ENCODE measurements at places on chromosomes 5 and 9.
A peak's percentile ranks its signal among the peaks of the same experiment; 100 is the strongest.

GRCh38 chr9:99472916-99473245, 250.8 kb downstream of the SEC61B start:
- no peaks in the 10 kb centered on the region for H3K27me3 ChIP-seq
- H3K36me3 ChIP-seq = no peaks in the 10 kb centered on the region
- no peaks in the 10 kb centered on the region for H3K4me1 ChIP-seq
- DNase-seq = no peak
- no peak overlapping the region for H3K27ac ChIP-seq

DNA sequence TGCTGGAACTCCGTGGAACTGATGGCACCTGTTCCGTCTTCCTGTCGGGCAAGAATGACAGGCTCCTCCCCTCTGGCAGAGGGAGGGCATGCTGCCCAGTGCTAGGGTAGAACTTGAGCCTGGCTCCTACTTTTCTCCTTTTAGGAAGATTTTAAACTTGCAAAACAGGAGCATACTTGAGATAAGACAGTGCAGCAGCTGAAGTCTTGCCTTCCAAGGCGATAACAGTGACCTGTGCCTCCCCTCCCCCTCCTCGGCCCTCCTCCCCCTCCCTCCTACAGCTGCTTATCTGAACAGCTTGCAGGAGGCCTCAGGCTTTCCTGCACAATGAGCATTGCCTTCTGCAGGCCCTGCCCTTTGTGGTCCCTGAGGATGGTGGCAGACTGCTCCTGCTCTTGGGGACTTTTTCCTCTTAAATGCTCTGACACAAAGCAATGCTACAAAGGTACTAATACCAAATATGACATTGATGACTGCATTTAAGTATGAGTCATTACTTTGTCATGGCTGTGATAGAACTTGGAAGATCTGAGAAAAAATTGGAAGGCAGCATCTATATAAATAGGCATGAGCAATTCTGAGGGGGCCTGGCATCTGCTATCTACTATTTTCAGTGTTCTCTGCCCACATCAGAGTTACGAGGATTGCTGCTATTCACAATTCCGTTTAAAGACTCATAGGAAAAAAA, 2.0 kb downstream of the GADD45G start:
- no peak for DNase-seq
- peak overlapping the region; percentile 93 for H3K27ac ChIP-seq
- no peaks in the 10 kb centered on the region for H3K27me3 ChIP-seq

DNA sequence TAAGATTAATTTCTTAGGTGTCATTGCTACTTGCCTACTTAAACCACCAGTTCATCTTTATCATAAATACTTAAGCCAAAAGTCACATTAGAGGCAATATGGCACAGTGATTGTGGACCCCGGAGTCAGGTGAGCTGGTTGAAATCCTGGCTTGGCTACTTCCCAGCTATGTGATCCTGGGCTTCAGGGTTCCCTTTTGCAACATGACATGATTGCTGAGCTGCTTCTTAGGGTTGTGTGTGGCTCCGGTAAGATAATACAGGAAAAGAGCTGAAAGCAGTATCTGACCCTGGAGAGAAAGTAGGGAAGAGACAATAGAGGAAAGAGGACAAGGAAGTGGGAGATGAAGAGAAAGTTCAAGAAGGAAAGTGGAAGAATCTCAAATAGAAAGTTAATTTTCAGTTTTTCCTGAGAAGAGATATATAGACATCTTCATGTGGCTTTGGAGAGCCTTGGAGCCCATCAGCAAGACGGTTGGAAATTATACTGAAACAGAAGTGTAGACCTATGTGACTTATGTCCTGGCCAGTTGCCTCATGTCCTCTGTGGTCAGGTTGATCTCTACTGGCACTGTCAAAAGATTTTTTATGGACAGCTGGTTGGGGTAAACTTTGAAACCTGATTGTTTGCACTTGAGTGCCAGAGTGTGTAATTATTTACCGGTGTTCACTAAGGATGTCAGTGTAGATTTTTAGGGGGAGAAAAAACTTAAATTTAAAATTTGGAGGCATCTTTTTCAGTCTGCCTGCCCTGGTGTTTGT, 93.2 kb downstream of the GHR start:
- no peak for DNase-seq
- H3K4me1 ChIP-seq = peaks cover 22% of the 10 kb centered on the region
- no peak overlapping the region for H3K4me3 ChIP-seq
- no peak overlapping the region for H3K27ac ChIP-seq
- no peaks in the 10 kb centered on the region for H3K36me3 ChIP-seq
- no peaks in the 10 kb centered on the region for H3K27me3 ChIP-seq

GRCh38 chr5:32109236-32109635, 64.9 kb downstream of the GOLPH3 start:
- H3K27me3 ChIP-seq = no peaks in the 10 kb centered on the region
- H3K4me1 ChIP-seq = no peaks in the 10 kb centered on the region
- H3K36me3 ChIP-seq = no peaks in the 10 kb centered on the region
- no peak for DNase-seq
- H3K27ac ChIP-seq = no peak overlapping the region

GRCh38 chr5:150394912-150395687, 17.6 kb downstream of the CD74 start:
- no peak overlapping the region for H3K4me3 ChIP-seq
- no peak overlapping the region for H3K27ac ChIP-seq
- no peaks in the 10 kb centered on the region for H3K36me3 ChIP-seq
- H3K4me1 ChIP-seq = no peaks in the 10 kb centered on the region
- H3K27me3 ChIP-seq = no peaks in the 10 kb centered on the region
- DNase-seq = no peak

GRCh38 chr5:25393256-25393655, 748.5 kb upstream of the CDH10 start:
- no peak overlapping the region for H3K4me3 ChIP-seq
- no peak overlapping the region for H3K27ac ChIP-seq
- H3K36me3 ChIP-seq = no peaks in the 10 kb centered on the region
- H3K4me1 ChIP-seq = no peaks in the 10 kb centered on the region
- DNase-seq = no peak

GRCh38 chr5:32449262-32449661, 4.7 kb upstream of the ZFR start:
- peaks cover 8% of the 10 kb centered on the region for H3K4me1 ChIP-seq
- H3K27ac ChIP-seq = no peak overlapping the region
- H3K4me3 ChIP-seq = no peak overlapping the region
- no peaks in the 10 kb centered on the region for H3K27me3 ChIP-seq
- no peaks in the 10 kb centered on the region for H3K36me3 ChIP-seq
- DNase-seq = no peak

- no peak overlapping the region for H3K4me3 ChIP-seq
- DNase-seq = no peak
- no peak overlapping the region for H3K27ac ChIP-seq
These were observed 203.3 kb upstream of the CDH9 start for GRCh38 chr5:27241564-27242257.

- no peak overlapping the region for H3K4me3 ChIP-seq
- DNase-seq = no peak
- no peaks in the 10 kb centered on the region for H3K27me3 ChIP-seq
- no peak overlapping the region for H3K27ac ChIP-seq
- H3K4me1 ChIP-seq = no peaks in the 10 kb centered on the region
- H3K36me3 ChIP-seq = no peaks in the 10 kb centered on the region
These were observed 566.7 kb downstream of the CCDC171 start for GRCh38 chr9:16119261-16120230.

DNA sequence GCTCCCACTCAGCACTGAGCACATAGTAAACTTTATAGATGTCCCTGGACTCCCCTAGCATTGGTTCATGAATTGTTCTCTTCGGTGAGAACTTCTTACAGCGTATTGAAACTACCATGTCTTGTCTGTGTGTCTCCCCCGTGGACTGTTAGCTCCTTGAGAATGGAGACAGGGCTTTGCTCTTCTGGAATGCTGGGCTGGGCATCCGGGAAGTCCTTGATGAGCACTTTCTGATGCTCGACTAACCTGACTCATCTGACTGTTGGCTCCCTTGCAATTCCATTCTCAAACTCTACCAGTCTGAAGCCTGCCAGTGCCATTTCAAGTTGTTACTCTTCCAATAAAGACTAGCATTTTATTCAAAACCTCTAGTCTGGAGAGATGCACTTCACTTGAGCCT, 15.0 kb upstream of the PFDN1 start:
- no peaks in the 10 kb centered on the region for H3K36me3 ChIP-seq
- no peak for DNase-seq
- H3K27ac ChIP-seq = no peak overlapping the region
- H3K4me1 ChIP-seq = peaks cover 10% of the 10 kb centered on the region
- H3K4me3 ChIP-seq = no peak overlapping the region

DNA sequence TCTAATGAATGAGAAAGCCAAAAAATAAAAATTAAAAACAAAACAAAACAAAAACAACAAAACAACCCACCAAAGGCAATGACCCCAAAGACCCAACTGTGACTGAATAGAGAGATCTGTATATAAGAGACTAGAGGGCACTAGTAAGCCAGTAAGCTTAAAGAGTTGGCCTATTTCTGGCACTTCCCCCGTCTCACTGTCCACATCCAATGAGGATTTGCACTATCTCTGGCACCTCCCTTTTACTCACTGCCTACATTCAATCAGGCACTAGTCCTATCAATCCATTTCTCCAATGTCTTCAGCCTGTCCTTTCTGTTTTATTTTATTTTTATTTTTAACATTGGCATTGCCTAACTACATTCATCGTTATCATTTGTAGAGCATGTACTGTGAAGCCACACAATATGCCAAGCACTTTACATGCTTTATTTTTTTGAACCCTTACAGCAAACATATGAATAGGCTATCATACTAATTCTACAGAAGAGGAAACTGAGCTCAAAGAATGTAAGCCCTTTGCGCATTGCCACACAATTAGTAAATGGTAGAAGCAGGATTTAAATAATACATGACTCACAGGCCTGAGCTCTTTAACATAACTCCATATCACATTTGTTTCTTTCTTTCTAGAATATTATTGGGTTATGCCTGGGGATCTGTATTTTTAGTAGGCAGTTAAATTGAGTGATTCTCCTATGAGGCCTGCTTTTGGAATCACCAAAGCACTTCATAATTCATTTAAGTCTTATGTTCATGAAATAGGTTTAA, 70.0 kb downstream of the C6 start:
- no peak overlapping the region for H3K4me3 ChIP-seq
- no peak overlapping the region for H3K27ac ChIP-seq
- no peaks in the 10 kb centered on the region for H3K27me3 ChIP-seq
- no peak for DNase-seq

- H3K36me3 ChIP-seq = no peaks in the 10 kb centered on the region
- no peak overlapping the region for H3K27ac ChIP-seq
- no peak overlapping the region for H3K4me3 ChIP-seq
- peaks cover 5% of the 10 kb centered on the region for H3K4me1 ChIP-seq
These were observed 28.7 kb downstream of the DMRT3 start for GRCh38 chr9:1005043-1005667.

- no peak for DNase-seq
- no peaks in the 10 kb centered on the region for H3K4me1 ChIP-seq
- H3K27ac ChIP-seq = no peak overlapping the region
- H3K36me3 ChIP-seq = no peaks in the 10 kb centered on the region
- no peaks in the 10 kb centered on the region for H3K27me3 ChIP-seq
- no peak overlapping the region for H3K4me3 ChIP-seq
These were observed 760.3 kb downstream of the EFNA5 start for GRCh38 chr5:106910486-106910885.

- H3K27me3 ChIP-seq = no peaks in the 10 kb centered on the region
- peak overlapping the region; percentile 90 for H3K27ac ChIP-seq
- H3K36me3 ChIP-seq = no peaks in the 10 kb centered on the region
- DNase-seq = no peak
These were observed 696 bp downstream of the ZFP62 start for GRCh38 chr5:180860273-180860886.

GRCh38 chr9:127081250-127082185, 40.9 kb downstream of the ANGPTL2 start:
- no peaks in the 10 kb centered on the region for H3K36me3 ChIP-seq
- DNase-seq = no peak
- no peak overlapping the region for H3K27ac ChIP-seq
- no peak overlapping the region for H3K4me3 ChIP-seq
- H3K4me1 ChIP-seq = peaks cover 7% of the 10 kb centered on the region

DNA sequence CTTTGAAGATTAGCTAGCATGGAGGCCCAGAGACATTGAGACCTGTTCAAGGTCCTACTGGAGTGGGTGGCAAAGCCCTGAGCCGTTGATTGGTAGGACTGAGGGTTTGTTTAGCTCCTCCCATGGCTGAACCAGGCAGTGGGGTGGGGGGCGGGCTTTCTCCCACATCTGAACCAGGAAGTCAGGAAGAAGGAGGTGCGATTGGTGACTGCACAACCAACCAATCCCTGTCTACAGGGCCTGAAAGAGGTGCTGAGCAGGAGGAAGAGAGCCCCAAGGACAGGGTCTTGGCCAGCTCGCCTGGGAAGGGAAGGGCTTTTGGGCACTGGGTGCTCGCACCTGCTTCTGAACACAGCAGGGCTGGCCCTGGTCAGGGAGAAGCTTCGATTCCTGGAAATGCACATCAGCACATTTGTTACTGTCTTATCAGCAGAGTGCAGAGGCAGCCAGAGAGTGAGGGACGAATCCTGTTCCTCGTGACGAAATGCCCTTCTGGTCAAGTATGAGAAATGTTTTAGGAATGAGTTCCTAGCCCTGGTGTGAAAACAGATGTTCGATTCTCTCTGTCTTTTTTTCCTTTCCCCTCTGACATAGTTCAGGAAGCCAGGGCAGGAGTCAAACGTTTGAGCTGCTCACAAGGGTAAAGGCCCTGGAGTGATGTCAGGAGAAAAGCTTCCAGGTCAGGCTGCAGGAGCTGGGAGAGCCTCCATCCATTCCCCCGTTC, 294.8 kb upstream of the KLF4 start:
- H3K27me3 ChIP-seq = no peaks in the 10 kb centered on the region
- no peaks in the 10 kb centered on the region for H3K36me3 ChIP-seq
- H3K4me1 ChIP-seq = no peaks in the 10 kb centered on the region
- DNase-seq = no peak
- H3K4me3 ChIP-seq = no peak overlapping the region
- no peak overlapping the region for H3K27ac ChIP-seq

- DNase-seq = no peak
- no peak overlapping the region for H3K27ac ChIP-seq
- no peaks in the 10 kb centered on the region for H3K4me1 ChIP-seq
- H3K27me3 ChIP-seq = no peaks in the 10 kb centered on the region
- no peaks in the 10 kb centered on the region for H3K36me3 ChIP-seq
These were observed 63.7 kb upstream of the CCDC112 start for GRCh38 chr5:115360046-115360685.

DNA sequence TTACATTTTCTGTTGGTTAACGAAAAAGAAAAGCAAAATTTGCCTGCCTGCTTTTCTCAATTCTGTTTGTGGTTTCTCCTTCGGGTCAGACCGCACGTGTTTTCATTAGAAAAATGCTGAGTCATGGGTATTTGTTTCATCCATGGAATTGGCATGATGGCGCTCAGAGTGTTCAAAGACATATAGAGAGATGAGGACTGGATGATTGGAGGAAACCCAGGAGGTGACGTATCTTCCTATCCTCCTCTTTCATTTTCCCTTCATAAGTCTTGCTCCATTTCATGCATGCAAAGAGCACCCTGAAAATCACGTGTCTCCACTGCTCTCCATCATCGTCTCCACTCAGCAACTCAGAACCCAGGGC, 353.8 kb upstream of the WWC1 start:
- no peaks in the 10 kb centered on the region for H3K4me1 ChIP-seq
- no peak for DNase-seq
- no peak overlapping the region for H3K27ac ChIP-seq
- H3K36me3 ChIP-seq = no peaks in the 10 kb centered on the region
- no peaks in the 10 kb centered on the region for H3K27me3 ChIP-seq

GRCh38 chr9:18368206-18368605, 105.7 kb upstream of the ADAMTSL1 start:
- no peak overlapping the region for H3K4me3 ChIP-seq
- H3K27me3 ChIP-seq = no peaks in the 10 kb centered on the region
- H3K36me3 ChIP-seq = no peaks in the 10 kb centered on the region
- no peak for DNase-seq

GRCh38 chr5:159106569-159107282, 7.0 kb upstream of the EBF1 start:
- peaks cover 10% of the 10 kb centered on the region for H3K4me1 ChIP-seq
- H3K4me3 ChIP-seq = peak overlapping the region; percentile 20

- H3K36me3 ChIP-seq = no peaks in the 10 kb centered on the region
- H3K27ac ChIP-seq = no peak overlapping the region
- no peak overlapping the region for H3K4me3 ChIP-seq
These were observed 77.5 kb downstream of the STARD4 start for GRCh38 chr5:111434800-111435199.

Measured in vagina (tissue), 2 donors.